Muscle of leg (tissue), 16 donors: ENCODE measurements at places on chromosomes 7 and 10. TPM values are rescaled to one million over a fixed set of nuclear protein-coding genes. Genes with fewer than 3 reads are reported as not detected.

TMEM229A gene
- total RNA-seq, result not detected

PPP3CB gene
- total RNA-seq, result 72.0 TPM

ADRB1 gene
- total RNA-seq, result 0.09 TPM

NPC1L1 gene
- total RNA-seq, result not detected

LRMDA gene
- 7.9 TPM for total RNA-seq

DNA sequence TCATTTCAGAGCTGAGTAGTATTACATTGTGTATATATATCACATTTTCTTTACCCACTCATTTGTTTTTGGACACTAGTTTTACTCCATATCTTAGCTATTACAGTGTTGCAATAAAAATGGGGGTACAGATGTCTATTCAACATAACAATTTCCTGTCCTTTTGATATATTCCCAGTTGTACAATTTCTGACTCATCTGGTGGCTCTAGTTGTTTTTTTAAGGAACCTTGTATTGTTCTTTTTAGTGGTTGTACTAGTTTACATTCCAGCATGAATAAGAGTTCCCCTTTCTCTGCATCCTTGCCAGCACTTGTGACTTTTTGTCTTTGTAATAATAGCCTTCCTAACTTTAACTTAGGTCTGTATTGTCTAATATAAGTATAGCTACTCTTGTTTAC lies 739.9 kb downstream of the XPNPEP1 start:
- H3K27me3 ChIP-seq, result no peaks in the 10 kb centered on the region
- no peak overlapping the region for H3K27ac ChIP-seq
- no peak overlapping the region for H3K4me3 ChIP-seq
- no peaks in the 10 kb centered on the region for H3K4me1 ChIP-seq
- no peak for DNase-seq
- H3K36me3 ChIP-seq, result no peaks in the 10 kb centered on the region

DNA sequence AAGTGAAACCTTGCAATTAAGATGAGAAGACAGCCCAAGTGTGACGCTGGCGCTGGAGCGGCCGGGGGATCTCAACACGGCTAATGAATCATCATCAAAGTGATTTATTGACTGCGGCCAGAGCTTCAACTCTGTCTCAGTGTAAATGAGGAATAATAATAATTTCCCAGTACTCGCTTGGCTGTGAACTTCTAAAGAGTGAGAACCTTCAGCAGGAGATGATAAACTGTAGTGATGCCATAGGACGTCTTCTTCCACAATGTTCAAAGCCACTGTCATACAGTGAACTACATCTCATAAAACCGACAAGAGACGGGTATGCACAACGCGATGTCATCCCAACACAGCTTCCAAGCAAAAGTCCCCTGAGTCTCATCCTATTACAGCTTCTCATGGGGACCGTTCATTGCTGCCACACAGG lies 123.6 kb upstream of the NOBOX start:
- no peaks in the 10 kb centered on the region for H3K27me3 ChIP-seq
- no peak overlapping the region for H3K27ac ChIP-seq
- H3K4me3 ChIP-seq, result no peak overlapping the region
- no peaks in the 10 kb centered on the region for H3K4me1 ChIP-seq
- no peaks in the 10 kb centered on the region for H3K36me3 ChIP-seq
- no peak for DNase-seq

GRCh38 chr7:104652434-104652833 lies 324.0 kb downstream of the LHFPL3 start:
- H3K27me3 ChIP-seq, result no peaks in the 10 kb centered on the region
- H3K4me1 ChIP-seq, result no peaks in the 10 kb centered on the region
- no peak overlapping the region for H3K27ac ChIP-seq
- no peak overlapping the region for H3K4me3 ChIP-seq

DNA sequence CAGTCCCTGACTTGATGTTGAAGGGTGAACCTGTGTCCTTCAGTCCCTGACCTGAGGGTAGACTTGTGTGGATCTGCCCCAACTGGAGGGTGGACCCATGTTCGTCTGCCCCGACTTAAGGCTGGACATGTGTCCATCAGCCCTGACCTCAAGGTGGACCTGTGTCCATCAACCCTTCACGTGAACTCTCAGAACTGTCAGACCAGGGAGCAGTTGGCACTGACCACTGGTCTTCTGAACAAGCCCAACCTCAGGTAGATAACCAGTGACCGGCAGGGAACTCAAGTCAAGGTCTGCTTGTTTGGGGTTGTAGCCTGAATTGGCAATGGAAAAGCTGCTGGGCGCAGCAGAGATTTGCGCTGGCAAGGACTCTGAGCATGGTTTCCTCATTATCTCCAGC lies 96.5 kb downstream of the ADCY1 start:
- no peak overlapping the region for H3K4me3 ChIP-seq
- DNase-seq, result no peak
- H3K4me1 ChIP-seq, result no peaks in the 10 kb centered on the region
- no peaks in the 10 kb centered on the region for H3K27me3 ChIP-seq
- no peaks in the 10 kb centered on the region for H3K36me3 ChIP-seq
- H3K27ac ChIP-seq, result no peak overlapping the region

- H3K27ac ChIP-seq, result no peak overlapping the region
- no peaks in the 10 kb centered on the region for H3K36me3 ChIP-seq
- DNase-seq, result no peak
- H3K4me3 ChIP-seq, result no peak overlapping the region
- no peaks in the 10 kb centered on the region for H3K27me3 ChIP-seq
Measured at GRCh38 chr10:23037152-23037551, 58.2 kb upstream of the MSRB2 start.

GRCh38 chr10:74380795-74381194 lies 229.8 kb downstream of the ADK start:
- no peaks in the 10 kb centered on the region for H3K27me3 ChIP-seq
- DNase-seq, result peak; percentile 15
- H3K36me3 ChIP-seq, result no peaks in the 10 kb centered on the region
- H3K27ac ChIP-seq, result no peak overlapping the region
- no peaks in the 10 kb centered on the region for H3K4me1 ChIP-seq

- DNase-seq, result peak; percentile 79
- H3K36me3 ChIP-seq, result no peaks in the 10 kb centered on the region
- peaks cover 6% of the 10 kb centered on the region for H3K27me3 ChIP-seq
- H3K27ac ChIP-seq, result no peak overlapping the region
- H3K4me3 ChIP-seq, result no peak overlapping the region
Measured at GRCh38 chr10:5559642-5560141, 34.9 kb downstream of the CALML3 start.

GRCh38 chr7:17690030-17690429 lies 250.3 kb downstream of the SNX13 start:
- no peak overlapping the region for H3K4me3 ChIP-seq
- H3K27ac ChIP-seq, result no peak overlapping the region
- peak; percentile 13 for DNase-seq
- no peaks in the 10 kb centered on the region for H3K4me1 ChIP-seq

- H3K36me3 ChIP-seq, result no peaks in the 10 kb centered on the region
- H3K27ac ChIP-seq, result no peak overlapping the region
- H3K4me3 ChIP-seq, result no peak overlapping the region
- peaks cover 2% of the 10 kb centered on the region for H3K27me3 ChIP-seq
- DNase-seq, result no peak
- H3K4me1 ChIP-seq, result peaks cover 22% of the 10 kb centered on the region
Measured at GRCh38 chr10:124071141-124071540, 22.3 kb downstream of the CHST15 start.

GRCh38 chr10:88791924-88792323 lies 10.6 kb upstream of the LIPM start:
- no peaks in the 10 kb centered on the region for H3K4me1 ChIP-seq
- DNase-seq, result peak; percentile 16
- H3K27ac ChIP-seq, result no peak overlapping the region
- H3K27me3 ChIP-seq, result no peaks in the 10 kb centered on the region
- no peak overlapping the region for H3K4me3 ChIP-seq

GRCh38 chr7:135334830-135335543 lies 101.3 kb downstream of the STRA8 start:
- peak overlapping the region; percentile 13 for H3K27ac ChIP-seq
- no peaks in the 10 kb centered on the region for H3K27me3 ChIP-seq
- DNase-seq, result peak; percentile 34
- no peaks in the 10 kb centered on the region for H3K36me3 ChIP-seq
- H3K4me3 ChIP-seq, result no peak overlapping the region

DNA sequence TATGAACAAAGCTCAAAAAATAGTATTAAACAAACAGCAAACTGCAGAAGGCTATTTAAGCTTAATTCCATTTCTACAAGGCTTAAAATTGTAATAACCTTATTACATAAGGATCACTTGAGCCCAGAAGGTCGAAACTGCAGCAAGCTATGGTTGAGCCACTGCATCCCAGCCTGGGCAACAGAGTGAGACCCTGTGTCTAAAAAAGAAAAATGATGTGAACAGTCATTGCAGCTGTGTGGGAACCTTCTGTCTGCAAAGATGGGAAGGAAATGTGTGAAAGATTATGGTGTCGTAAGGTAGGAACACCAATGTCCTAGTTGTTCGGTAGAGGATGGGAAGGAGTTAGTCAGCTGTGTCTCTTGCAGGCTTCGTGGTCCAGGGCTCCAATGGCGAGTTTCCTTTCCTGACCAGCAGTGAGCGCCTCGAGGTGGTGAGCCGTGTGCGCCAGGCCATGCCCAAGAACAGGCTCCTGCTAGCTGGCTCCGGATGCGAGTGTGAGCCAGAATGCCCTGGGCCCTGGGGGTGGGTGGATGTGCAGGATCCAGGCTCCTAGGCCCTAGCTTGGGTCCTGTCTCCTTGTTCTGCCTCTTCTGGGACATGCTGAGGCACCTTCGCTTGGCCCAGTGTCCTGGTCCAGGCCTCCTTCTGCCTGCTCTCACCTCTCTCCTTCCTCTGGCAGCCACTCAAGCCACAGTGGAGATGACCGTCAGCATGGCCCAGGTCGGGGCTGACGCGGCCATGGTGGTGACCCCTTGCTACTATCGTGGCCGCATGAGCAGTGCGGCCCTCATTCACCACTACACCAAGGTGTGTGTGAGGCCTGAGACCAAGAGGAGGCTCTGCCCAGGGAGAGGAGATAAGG lies 9.1 kb downstream of the C10orf62 start:
- no peak for DNase-seq
- H3K4me3 ChIP-seq, result no peak overlapping the region
- H3K27me3 ChIP-seq, result no peaks in the 10 kb centered on the region
- H3K27ac ChIP-seq, result no peak overlapping the region
- H3K4me1 ChIP-seq, result peaks cover 16% of the 10 kb centered on the region

DNA sequence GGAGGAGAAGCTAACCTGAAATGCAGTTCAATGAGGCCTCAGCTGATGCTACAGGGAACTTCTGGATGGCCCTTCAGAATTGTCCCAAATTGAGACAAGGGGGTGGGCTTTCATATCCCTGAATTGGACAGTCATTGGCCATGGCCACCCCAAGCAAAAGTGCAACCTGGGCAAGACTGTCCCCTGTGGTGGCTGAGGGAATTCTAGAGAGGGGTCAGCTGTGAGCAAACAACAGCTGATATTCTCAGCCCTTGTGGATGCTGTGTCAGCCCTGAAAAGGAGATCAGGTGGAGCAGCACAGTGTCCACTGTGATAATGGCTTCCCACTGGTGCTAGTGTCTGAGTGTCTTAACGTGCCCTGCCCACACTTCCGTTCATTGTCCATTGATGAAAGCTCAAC lies 76.6 kb downstream of the SLC16A9 start:
- no peaks in the 10 kb centered on the region for H3K36me3 ChIP-seq
- H3K27me3 ChIP-seq, result no peaks in the 10 kb centered on the region
- no peak for DNase-seq
- H3K27ac ChIP-seq, result no peak overlapping the region
- no peak overlapping the region for H3K4me3 ChIP-seq
- H3K4me1 ChIP-seq, result no peaks in the 10 kb centered on the region

DNA sequence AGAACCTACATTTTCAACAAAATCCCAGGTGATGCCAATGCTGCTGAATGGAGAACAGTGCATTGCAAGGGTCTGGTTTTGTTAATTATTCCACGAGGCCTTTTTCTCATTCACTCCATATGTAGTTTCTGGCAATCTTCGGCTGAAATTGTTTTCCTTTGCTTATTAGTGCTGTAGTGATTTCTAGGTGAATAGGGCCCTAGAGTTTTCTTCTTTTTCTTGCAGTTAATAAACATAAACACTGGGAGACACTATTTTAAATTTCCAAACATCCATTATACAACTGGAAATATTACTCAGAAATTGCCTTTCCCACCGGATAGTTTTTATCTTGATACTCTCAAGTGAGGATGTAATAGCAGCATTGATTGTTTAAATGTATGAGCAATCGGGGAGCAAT lies 435.6 kb downstream of the XPNPEP1 start:
- no peak overlapping the region for H3K4me3 ChIP-seq
- H3K4me1 ChIP-seq, result no peaks in the 10 kb centered on the region
- DNase-seq, result no peak
- H3K27me3 ChIP-seq, result no peaks in the 10 kb centered on the region

GRCh38 chr10:130073912-130074311 lies 36.7 kb downstream of the C10orf143 start:
- no peak overlapping the region for H3K27ac ChIP-seq
- H3K36me3 ChIP-seq, result no peaks in the 10 kb centered on the region
- H3K27me3 ChIP-seq, result no peaks in the 10 kb centered on the region
- no peak overlapping the region for H3K4me3 ChIP-seq

DNA sequence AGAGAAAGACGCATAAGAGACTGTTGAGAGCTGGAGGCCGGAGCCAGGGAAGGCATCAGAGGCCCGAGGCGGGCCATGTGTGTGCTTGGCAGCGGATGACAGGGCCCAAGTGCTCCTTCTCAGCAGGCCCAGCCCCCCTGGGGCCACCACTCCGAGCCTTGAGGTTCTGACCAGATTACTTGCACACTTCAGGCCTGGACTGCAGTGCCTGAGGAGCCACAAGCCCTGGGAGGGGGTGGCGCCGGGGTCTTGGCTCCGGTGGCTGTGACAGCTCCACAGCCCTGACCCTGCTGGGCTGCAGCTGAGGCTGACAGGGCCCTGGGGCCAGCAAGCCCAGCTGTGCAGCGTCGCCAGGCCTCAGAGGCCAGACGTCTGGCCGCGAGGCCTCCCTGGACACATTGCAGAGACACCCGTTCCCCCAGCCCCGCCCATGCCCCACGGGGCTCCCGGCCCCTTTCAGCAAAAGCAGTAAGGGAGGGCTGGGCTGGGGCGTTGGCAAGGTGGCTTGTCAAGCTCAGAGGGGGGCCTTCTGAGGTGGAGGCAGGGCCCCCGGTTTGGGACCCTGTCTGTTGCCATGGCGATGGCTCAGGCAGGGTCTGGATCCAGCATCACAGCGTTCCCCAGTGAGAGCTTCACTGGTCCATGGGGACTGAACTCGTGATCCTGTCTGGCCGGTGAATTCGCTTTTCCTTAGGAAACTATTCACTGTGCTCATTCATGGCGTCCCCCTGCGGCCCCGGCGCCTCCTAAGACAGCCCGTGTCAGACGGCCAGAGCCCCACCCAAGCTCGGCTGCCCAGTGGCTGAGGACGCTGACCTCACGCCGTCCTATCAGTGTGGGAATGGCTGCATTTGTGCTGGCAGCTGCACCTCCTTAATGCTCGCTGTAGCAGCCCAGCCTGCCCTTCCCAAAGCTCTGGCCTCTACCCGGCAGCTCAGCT lies 5.7 kb downstream of the ELN start:
- DNase-seq, result peak; percentile 89
- H3K27me3 ChIP-seq, result peaks cover 8% of the 10 kb centered on the region
- H3K36me3 ChIP-seq, result peaks cover 14% of the 10 kb centered on the region
- H3K27ac ChIP-seq, result peak overlapping the region; percentile 86
- H3K4me3 ChIP-seq, result no peak overlapping the region

DNA sequence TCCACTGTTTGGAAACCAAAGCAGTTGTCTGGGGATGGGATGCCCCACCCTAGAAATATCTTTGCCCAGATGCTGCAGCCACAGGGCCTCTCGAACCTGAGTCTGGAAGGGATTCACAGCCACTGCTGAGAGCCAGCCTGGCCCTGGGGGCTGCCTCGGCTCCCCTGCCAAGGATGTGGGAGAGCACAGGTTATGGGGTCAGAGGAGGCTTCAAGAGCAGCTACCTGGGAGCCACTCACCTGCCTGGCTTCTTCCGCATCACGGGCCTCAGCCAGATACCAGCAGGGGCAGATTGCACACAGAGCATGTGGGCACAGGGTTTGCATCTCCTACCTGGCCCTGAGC lies 5.4 kb upstream of the PWWP2B start:
- no peak overlapping the region for H3K4me3 ChIP-seq
- no peak overlapping the region for H3K27ac ChIP-seq
